ENCODE measurements at places on chromosomes 13 and 19. TPM values are rescaled to one million over a fixed set of nuclear protein-coding genes. Genes with fewer than 3 reads are reported as not detected.

Gene CYSLTR2
- 1.1 TPM for total RNA-seq

Gene PSG11
- total RNA-seq = not detected

Gene CEACAM7
- total RNA-seq = not detected

Gene BRD4
- 123 TPM for total RNA-seq

Gene MIR17HG
- total RNA-seq = 7.7 TPM

Gene PCP2
- not detected for total RNA-seq

Gene SLC25A41
- total RNA-seq = 0.23 TPM

Gene GMIP
- 25.6 TPM for total RNA-seq

Gene TDRD12
- not detected for total RNA-seq

Gene IGFL1
- not detected for total RNA-seq

Gene CATSPERD
- not detected for total RNA-seq

Gene APLP1
- total RNA-seq = 12.9 TPM

Gene MAST1
- 0.54 TPM for total RNA-seq

Gene ATXN8OS
- total RNA-seq = not detected

Gene SIGLEC9
- 11.5 TPM for total RNA-seq

GRCh38 chr13:66992183-66992582, 238.0 kb downstream of the PCDH9 start:
- DNase-seq = no peak

DNA sequence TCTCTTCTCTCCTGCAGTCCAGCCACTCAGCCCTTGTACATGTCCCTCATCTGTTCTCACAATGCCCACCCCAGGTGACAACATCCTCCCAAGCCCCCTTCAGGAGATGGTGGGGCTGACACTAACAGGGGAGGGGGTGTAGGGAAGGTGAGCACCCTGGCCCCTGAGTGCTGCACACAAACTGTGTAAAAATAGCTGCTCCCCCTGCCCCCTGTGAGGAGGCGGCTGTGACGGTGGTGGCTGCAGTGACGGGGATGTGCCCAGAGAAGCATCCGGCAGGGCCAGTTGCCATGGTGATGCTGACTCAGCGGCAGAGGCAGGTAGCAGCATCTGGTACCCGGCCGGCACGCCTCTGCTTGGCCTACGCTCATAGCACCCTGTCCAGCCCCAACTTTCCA, 13.0 kb upstream of the JUND start:
- DNase-seq = peak; percentile 78

DNA sequence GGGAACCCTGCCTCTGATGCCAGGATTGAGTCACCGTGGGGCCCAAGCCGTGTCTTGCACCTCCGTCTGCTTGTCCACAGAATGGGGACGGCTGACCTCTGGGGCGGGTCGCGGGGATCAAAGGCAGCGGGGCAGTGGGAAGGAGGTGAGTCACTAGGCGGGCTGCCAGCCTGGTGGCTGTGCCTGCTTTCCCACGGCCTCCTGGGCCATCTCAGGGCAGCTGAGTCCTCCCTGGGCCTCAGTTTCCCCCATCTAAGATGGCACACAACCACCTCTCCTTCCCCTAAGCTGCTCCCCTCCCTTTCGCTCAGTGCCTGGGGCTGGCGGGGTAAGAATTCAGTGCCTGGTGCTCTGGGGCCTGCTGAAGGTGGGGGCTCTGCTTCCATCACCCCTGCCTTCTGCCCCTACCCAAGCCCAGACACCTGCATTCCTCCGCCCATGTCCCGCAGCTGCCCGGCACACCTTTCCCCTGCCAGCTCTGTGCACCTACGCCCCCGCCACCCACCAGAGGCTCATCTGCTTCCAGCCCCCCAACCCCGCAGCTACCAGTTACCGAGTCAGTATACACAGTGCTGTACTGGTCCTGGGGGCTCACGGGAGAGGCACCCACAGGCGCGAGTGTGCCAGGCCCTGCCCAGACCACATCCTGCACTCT, 3.5 kb downstream of the MKNK2 start:
- peak; percentile 77 for DNase-seq

DNA sequence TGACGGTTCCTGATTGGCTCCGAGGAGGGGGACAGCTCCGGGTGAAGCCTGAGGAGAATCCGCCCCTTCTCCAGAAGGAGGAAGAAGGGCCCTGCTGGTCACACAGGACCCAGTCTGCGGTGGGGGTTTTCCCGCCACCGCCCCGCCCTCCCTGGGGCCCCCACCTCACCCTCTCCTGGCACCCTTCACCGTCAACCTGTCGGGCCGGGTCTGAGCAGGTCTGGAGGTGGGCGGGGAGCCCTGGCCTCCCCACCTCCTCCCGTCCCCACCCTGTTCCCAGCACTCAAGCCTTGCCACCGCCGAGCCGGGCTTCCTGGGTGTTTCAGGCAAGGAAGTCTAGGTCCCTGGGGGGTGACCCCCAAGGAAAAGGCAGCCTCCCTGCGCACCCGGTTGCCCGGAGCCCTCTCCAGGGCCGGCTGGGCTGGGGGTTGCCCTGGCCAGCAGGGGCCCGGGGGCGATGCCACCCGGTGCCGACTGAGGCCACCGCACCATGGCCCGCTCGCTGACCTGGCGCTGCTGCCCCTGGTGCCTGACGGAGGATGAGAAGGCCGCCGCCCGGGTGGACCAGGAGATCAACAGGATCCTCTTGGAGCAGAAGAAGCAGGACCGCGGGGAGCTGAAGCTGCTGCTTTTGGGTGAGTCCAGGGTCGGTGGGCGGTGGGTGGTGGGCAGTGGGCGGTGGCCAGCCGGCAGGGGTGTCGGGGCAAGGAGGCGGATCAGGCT, at the start of gene GNA15:
Gene GNA15, plus strand, starts transcription at position 73 of the 723 bp plus-strand sequence. Its CDS starts 418 bp downstream, at position 491.
- DNase-seq = peak; percentile 68

- DNase-seq = no peak
These were observed 799 bp downstream of the NR1H2 start for GRCh38 chr19:50377051-50377461.

GRCh38 chr13:33257841-33258807, 27.4 kb downstream of the STARD13 start:
- no peak for DNase-seq

DNA sequence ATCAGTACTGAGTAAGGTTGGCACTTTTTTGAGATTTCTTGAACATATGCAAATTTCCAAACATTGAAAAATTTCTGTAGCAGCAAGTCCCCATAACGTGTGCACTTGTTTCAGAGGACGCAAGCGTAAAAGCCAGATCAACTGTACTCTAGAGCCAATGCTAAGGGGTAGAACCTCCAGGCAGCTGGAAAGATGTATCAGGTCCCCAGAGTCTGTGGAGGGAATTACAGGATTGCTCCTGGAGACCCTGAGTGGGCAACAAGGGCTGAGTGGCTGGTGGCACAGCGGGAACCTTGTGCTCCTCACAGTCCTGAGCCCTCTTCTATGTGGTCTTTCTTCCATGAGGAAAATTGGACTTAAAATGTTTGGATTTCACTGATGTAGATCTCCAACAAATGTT, 53.9 kb upstream of the AMER2 start:
- DNase-seq = no peak

- DNase-seq = no peak
These were observed 12.5 kb downstream of the UBXN6 start for GRCh38 chr19:4444765-4445741.

DNA sequence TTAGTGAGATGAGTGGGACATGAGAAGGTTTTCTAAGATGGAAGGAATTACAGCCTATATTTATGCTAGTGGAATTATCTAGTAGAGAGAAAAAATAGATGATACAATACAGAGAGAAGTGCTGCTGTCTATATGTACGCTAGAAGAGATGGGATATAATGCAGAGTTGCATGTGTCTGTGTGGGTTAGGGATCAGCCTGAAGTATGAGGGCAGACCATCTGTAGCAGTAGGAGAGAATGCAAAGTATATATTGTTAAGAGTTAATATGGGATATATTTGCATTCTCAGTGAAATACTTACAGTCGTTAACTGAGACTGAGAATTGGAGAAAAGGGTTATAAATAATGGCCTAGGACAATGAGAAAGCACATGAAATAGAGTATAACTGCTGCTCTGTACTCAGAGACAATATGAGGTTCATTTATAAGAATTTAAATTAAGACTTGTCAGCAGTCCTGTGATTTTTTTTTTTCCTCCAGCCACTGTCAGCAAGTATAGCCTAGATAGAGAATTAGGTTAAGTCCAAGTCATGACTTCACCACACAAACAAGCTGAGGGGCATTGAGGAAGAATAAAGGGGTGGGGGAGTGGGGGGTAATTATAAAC, 77.8 kb downstream of the SLITRK1 start:
- DNase-seq = no peak

DNA sequence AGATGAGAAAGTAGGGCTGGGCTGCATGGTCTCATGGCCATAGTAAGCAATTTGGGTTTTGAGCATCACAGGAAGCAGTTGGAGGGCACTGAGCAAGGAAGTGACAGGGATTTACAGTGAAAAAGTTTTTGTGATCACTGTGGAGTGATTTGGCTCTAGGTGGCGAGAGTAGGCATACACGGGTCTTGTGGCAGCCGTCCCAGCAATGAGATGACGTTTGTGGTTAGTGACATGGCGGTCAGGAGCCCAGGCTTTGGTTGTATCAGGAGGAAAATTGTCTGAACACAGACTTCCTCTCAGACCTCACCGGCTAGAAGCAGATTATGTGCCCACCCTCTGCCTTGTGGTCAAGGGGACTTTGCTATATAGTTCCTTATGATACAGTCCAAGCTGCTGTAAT, 3.3 kb downstream of the ZNF444 start:
- DNase-seq = no peak

GRCh38 chr13:111168107-111168506, 53.0 kb downstream of the ARHGEF7 start:
- DNase-seq = no peak

- DNase-seq = peak; percentile 88
These were observed 10.3 kb downstream of the PALM start for GRCh38 chr19:718991-719512.

GRCh38 chr19:13833330-13834243, 38.3 kb downstream of the ZSWIM4 start:
- DNase-seq = peak; percentile 97

GRCh38 chr13:19601749-19602725, 31.4 kb upstream of the MPHOSPH8 start:
- peak; percentile 80 for DNase-seq

DNA sequence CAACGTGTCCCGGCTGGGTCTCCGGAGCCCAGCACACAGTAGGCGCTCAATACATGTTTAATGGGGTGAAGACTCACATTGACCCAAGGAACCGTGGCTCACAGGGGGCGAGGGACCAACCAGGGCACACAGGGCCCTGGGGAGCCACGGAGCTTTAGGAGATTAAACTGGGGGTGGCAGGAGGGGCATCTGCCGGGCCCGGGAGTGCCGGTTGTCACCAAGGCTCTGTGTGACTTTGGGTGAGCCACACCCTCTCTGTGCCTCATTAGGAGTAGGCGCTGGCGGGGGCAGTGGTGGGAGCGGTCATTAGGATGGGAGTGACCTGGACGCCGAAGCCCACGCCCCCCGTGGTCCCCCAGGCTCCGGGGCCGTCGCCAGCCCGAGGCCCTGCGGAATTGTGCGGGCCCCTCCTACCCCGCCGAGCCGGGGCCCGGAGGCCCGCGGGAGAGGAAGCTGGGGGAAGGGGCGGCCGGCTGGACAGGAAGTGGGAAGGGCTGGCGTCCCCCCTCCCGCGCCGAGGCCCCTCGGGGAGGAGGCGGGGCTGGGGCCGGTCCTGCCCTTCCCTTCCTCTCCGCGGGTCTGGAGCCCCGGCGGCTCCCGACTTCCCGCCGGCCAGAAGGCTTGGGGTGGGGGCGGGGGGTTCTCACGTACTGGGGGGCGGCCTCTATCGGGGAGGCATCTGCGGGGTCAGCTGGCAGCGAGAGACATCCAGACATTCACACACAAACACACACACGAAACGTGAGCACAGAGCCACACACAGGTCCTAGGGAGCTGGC, 1.8 kb upstream of the SSBP4 start:
- DNase-seq = peak; percentile 94

GRCh38 chr19:4495471-4495870, 22.8 kb downstream of the PLIN4 start:
- DNase-seq = no peak

- DNase-seq = no peak
These were observed 36.1 kb upstream of the KLF2 start for GRCh38 chr19:16288544-16288943.

DNA sequence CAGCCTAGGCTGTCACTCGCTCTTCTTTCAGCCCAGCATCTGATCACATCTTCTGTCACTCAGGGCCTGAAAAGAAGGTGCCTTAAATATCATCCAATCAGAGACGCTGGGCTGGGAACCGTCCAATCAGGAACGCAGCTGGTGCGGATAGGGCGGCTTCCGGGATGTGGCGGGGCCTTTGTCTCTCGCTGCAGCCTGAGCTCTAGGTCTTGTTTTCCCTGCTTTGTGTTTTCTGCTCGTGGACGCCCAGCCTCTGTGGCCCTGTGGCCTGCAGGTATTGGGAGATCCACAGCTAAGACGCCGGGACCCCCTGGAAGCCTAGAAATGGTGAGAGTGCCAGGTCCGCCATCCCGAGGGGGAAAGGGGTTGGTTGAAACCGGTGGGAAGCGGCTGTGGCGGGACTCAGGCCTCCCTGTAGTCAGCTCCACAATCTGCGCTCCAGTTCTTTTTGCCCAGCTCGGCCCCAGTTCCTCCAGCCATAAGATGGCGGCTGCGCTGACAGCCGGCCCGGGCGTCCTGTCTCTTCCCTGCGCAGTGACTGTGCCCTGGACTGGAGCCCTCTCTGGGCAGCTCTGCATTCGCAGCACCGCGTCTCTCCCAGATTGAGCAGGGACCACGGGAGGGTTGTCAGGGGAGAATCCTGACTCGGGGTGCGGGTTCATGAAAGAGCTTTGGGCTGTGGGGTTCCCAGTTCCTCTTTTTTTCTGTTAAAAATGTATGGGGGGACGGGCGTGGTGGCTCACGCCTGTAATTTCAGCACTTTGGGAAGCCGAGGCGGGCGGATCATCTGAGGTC, at the start of gene ZNF85:
Gene ZNF85, plus strand, starts transcription at position 175 of the 795 bp plus-strand sequence. Its CDS starts 150 bp downstream, at position 325.
- DNase-seq = peak; percentile 94

DNA sequence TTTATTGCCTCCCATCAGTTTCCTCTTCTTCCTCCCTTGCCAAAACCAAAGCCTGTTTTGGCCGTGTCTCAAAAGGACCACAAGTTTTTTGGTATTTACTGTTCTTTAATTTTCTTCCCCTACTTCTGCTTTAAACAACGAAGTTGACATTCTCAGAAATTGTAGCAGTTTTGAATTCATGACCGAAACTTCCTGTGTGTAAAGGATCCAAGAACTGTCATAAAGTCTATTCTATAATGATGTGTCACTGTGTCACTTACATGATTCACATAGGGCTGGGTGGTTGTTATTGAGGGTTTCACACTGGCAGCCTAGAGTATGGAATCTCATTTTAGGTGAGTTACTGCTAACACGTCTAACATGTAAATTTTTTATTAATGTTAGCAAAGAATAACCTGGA, 741.0 kb upstream of the KLHL1 start:
- no peak for DNase-seq

- no peak for DNase-seq
These were observed 7.5 kb downstream of the ELAVL1 start for GRCh38 chr19:7997809-7998480.

GRCh38 chr13:49524740-49525501, 29.2 kb downstream of the PHF11 start:
- DNase-seq = no peak

- no peak for DNase-seq
These were observed 518 bp downstream of the KLF2 start for GRCh38 chr19:16325161-16325527.

- no peak for DNase-seq
These were observed 4.9 kb downstream of the SMAD9 start for GRCh38 chr13:36915106-36915505.

Data from aorta (tissue), 5 donors.